ENCODE measurements at places on chromosomes 11 and 22. TPM values are rescaled to one million over a fixed set of nuclear protein-coding genes. Genes with fewer than 3 reads are reported as not detected.
A peak's percentile ranks its signal among the peaks of the same experiment; 100 is the strongest.

DNA sequence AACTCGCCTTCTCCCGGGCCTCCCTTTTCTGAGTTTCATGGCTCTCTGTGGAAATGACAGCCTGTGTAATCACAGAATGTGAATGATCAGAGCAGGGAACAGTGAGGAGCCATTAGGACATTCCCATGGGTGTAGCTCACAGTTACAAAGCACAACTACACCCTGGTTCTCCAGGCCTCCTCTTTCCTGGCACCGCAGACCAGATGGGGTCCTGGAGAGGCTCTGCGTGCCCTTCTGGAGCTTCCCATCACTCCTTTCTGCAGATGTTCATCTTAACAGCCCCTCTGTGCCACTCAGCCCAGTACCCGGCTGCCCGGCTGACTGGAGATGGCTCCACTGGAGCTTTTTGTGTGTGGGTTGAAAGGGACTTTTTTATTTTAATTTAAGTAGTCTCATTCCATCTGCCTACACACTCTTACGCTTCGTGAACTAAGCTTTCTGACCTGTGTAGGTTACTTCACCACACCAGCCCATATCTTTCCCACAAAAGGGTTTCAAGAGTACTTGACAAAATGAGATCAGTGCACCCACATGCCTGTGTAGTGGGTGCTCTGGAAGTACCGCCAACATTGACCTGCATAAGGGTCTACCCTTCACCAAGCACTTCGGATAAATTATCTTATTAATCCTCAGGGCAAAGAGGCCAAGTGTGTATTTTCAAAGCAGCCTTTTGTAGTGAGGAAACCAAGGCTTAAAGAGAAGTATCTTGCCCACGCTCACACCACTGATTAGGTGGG, 29.8 kb downstream of the SREBF2 start:
- peak overlapping the region; percentile 73 for H3K4me3 ChIP-seq
- peak overlapping the region; percentile 99 for H3K27ac ChIP-seq
- peaks cover 63% of the 10 kb centered on the region for H3K4me1 ChIP-seq
- peak; percentile 73 for DNase-seq
- no peaks in the 10 kb centered on the region for H3K27me3 ChIP-seq

DNA sequence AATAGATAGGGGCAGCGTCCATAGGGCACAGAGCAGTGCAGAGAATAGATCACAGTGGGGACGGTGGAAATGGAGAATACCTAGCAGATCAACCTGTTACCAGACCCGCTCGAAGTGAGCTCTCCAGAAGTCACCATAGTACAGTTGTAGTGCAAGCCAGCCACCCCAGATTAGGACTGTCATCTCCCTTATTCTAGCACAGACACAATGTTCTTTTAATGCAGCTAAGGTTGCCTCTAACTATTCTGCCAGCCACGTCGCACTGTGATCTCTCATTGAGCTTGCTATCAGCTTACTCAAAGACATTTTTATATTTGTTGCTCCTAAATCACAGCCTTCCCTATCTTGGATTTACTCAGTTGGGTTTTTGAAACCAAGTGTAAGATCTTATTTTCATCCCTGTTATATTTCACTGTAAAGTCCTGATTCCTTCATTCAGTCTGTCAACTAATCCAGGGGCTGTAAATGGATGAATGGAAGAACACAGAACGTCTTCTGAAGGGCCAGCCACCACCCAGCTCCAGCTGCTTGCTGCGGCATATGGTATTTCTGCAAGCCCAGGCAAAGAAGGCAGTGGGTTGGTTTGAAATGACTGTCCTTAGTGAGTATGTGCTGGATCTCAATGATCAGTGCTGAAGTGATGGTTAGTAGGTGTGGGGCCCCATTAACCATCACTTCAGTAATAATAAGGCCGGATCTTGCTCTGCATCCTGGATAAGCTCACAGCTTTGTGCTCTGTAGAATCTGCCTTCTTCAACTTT, 3.4 kb downstream of the PARVA start:
- no peak overlapping the region for H3K4me3 ChIP-seq
- H3K36me3 ChIP-seq, result no peaks in the 10 kb centered on the region
- no peak for DNase-seq
- peaks cover 36% of the 10 kb centered on the region for H3K27me3 ChIP-seq
- H3K27ac ChIP-seq, result no peak overlapping the region

DNA sequence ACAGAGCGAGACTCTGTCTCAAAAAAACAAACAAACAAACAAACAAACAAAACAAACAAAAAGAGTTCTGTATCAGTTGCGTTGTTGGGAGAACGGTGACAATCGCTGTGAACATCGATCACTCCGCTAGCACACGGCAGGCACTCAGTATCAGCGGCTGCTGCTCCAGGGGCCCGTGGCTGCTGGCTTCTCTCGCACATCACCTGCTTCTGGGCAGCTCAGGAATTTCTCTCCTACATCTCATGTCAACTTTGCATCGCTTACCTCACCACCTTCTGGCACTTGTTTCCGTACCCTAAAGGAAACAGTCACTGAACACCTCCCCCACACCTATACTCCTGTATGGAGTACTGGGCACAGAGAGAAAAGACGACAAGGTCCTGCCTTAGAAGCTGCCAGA, 70.3 kb upstream of the WNT7B start:
- no peak overlapping the region for H3K27ac ChIP-seq
- no peak for DNase-seq
- H3K36me3 ChIP-seq, result no peaks in the 10 kb centered on the region
- H3K27me3 ChIP-seq, result no peaks in the 10 kb centered on the region
- H3K4me3 ChIP-seq, result no peak overlapping the region

- no peak overlapping the region for H3K27ac ChIP-seq
- H3K4me3 ChIP-seq, result peak overlapping the region; percentile 87
- no peaks in the 10 kb centered on the region for H3K27me3 ChIP-seq
- H3K4me1 ChIP-seq, result peaks cover 9% of the 10 kb centered on the region
Measured at GRCh38 chr22:23749841-23750301, 1.0 kb downstream of the ZNF70 start.

GRCh38 chr22:19608003-19608690, 83.9 kb upstream of the CLDN5 start:
- H3K36me3 ChIP-seq, result no peaks in the 10 kb centered on the region
- H3K4me3 ChIP-seq, result no peak overlapping the region
- H3K27ac ChIP-seq, result no peak overlapping the region
- no peaks in the 10 kb centered on the region for H3K27me3 ChIP-seq

DNA sequence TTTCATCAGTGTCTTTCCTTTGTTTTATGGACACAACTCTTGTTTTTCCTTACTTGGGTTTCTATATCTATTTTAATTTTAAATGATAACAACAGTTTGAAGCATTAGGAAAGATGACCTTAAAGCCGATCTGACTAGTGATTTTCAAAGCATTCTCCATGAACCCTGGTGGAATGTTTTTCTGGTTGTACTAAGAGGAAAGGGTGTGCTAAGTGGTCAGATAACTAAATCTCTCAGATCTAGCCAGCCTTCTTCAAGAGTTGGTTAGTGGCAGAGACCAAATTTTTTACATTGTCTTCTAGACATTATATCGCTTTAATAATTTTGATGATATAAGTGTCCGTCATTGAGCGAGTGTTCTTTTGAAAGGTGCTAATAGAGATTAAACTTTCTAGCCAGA, 134.4 kb downstream of the METTL15 start:
- no peaks in the 10 kb centered on the region for H3K27me3 ChIP-seq
- no peak overlapping the region for H3K27ac ChIP-seq
- DNase-seq, result no peak
- no peak overlapping the region for H3K4me3 ChIP-seq
- peaks cover 36% of the 10 kb centered on the region for H3K36me3 ChIP-seq

GRCh38 chr11:113324250-113324649, 9.9 kb downstream of the TTC12 start:
- H3K27ac ChIP-seq, result no peak overlapping the region
- H3K27me3 ChIP-seq, result no peaks in the 10 kb centered on the region
- H3K36me3 ChIP-seq, result peaks cover 20% of the 10 kb centered on the region
- H3K4me1 ChIP-seq, result peaks cover 1% of the 10 kb centered on the region
- no peak overlapping the region for H3K4me3 ChIP-seq
- DNase-seq, result no peak

DNA sequence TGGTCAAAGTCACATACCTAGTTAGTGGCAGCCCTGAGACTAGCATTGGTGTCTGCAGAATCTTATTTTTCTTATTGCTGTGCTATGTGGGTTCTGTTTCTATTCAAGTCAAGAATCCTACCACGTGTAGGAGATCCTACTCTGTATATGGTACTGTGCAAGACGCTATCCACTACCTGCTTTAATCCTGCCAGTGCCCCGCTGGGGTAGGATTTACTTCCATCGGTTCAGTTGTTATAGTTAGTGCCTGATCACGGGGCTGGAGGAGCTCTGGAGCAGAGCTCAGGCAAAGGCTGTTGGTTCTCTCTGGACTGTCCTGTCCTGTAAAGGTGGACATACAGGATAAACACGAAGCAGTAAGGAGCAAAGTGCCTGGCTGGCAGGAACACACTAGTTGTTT, 167.9 kb downstream of the NTM start:
- H3K4me1 ChIP-seq, result no peaks in the 10 kb centered on the region
- no peak overlapping the region for H3K4me3 ChIP-seq
- no peaks in the 10 kb centered on the region for H3K36me3 ChIP-seq
- no peaks in the 10 kb centered on the region for H3K27me3 ChIP-seq
- no peak for DNase-seq
- no peak overlapping the region for H3K27ac ChIP-seq

Gene CYP2D6
- total RNA-seq, result 1.6 TPM

DNA sequence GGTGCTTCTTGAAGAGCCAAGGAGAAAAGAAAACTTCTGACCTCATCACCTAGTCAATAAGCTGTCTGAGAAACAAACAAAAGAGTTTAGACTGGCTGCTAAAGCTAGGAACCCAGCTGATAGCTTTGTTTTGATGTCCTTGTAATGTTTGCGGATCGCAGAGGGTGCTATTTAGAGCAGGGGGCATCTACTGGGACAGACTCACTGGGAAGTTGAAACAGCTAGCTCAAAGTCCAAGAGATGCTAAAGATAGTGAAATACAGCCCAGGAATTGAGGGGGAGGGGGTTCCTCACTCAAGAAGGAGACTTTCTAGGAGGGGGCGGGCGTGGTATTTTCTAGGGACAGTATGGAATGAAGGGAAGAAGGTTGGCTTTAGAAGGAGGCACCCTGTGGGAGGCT, 18.9 kb downstream of the ZBTB16 start:
- no peak for DNase-seq
- H3K36me3 ChIP-seq, result peaks cover 3% of the 10 kb centered on the region
- H3K27ac ChIP-seq, result no peak overlapping the region
- peaks cover 19% of the 10 kb centered on the region for H3K27me3 ChIP-seq
- peaks cover 60% of the 10 kb centered on the region for H3K4me1 ChIP-seq

DNA sequence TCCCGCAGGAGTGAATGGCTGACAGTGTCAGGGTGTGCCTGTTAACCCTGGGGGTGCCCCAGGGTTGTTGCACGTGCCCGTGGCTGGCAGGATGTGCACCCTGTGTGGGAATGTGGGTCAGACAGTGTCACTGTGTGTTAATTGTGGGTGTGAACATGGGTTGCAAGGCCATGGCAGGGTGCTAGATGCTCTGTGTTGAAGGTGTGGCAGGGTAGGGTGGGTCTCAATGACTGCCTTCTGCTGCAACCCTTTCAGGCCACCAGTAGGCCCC, 8.3 kb downstream of the RIN1 start:
- DNase-seq, result no peak
- peaks cover 26% of the 10 kb centered on the region for H3K4me1 ChIP-seq
- H3K4me3 ChIP-seq, result no peak overlapping the region
- peak overlapping the region; percentile 26 for H3K27ac ChIP-seq

Gene LIF
- total RNA-seq, result 282 TPM

DNA sequence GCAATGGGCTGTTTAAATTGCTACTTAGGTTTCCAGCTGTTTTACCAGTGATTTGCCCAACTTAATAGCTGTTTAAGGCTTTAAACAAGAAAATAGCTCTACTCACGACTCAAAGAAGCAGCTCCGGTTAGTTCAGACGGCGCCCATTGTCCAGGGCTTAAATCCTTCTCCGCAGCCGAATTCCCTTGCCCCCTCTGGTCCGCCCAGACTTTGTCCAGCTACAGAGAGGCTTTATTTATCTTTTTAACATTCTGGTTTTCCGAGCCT, 20.9 kb upstream of the SCUBE1 start:
- H3K4me1 ChIP-seq, result no peaks in the 10 kb centered on the region
- no peak overlapping the region for H3K27ac ChIP-seq
- H3K36me3 ChIP-seq, result no peaks in the 10 kb centered on the region
- H3K4me3 ChIP-seq, result no peak overlapping the region

GRCh38 chr22:19772673-19773469, 12.3 kb downstream of the TBX1 start:
- no peak overlapping the region for H3K4me3 ChIP-seq
- no peak for DNase-seq
- peaks cover 74% of the 10 kb centered on the region for H3K27me3 ChIP-seq
- no peak overlapping the region for H3K27ac ChIP-seq
- H3K36me3 ChIP-seq, result no peaks in the 10 kb centered on the region

Gene AQP11
- total RNA-seq, result 0.14 TPM

- H3K36me3 ChIP-seq, result no peaks in the 10 kb centered on the region
- no peaks in the 10 kb centered on the region for H3K27me3 ChIP-seq
- DNase-seq, result no peak
- H3K4me3 ChIP-seq, result no peak overlapping the region
Measured at GRCh38 chr22:20389288-20389687, 4.7 kb upstream of the ZNF74 start.

Gene NLRX1
- 20.7 TPM for total RNA-seq

DNA sequence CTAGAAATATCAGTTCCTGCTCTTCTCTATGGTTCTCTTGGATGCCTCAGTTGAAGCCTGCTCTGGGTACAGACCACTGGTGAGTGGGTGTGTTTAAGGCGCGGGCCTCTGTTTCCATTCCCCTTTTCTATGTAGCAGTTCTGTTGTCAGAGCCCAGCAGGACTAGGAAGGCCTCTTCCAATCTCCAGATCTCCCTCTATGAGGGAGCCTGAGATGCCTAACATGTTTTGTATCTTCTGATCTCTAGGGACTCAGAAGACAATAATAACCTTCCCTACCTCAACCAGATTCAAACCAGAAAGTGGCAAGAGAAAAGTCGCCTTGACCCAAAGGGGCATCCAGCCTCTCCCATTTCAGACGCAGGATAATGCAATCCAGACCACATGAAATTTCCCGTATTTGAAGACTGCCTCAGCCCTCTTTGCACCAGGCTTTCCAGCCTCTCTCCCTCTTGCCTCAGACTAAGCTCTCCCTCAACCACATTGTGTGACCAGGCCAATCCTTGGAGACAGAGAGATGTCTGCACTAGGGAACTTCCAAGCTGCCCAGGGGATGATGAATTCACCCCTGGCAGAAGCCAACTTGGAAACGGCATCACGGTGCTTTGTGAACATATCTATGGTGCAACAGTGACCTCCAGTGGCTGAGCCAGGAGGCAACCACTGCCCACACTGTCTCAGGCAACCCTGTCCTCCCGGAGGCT, 150.1 kb upstream of the UBASH3B start:
- H3K27me3 ChIP-seq, result peaks cover 35% of the 10 kb centered on the region
- H3K4me3 ChIP-seq, result no peak overlapping the region
- no peak overlapping the region for H3K27ac ChIP-seq
- peak; percentile 37 for DNase-seq
- H3K4me1 ChIP-seq, result no peaks in the 10 kb centered on the region

DNA sequence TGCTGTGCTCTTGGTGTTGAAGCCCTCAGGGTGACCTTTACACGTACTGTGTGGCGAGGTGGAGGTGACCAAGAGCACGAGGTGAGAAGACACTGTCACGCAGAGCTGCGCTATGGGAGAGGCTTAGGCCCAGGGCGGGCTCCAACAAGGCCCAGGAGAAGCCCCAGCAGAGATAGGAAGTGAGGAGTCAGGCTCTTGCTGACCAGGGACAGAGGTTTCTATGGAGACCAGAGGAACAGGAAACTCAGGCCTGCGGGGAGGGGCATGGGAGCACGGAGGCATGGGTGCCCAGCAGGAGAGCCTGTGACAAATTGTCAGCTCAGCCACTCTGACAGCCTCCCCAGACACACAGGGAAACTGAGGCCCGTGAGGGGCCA, 15.8 kb downstream of the DGKZ start:
- H3K4me1 ChIP-seq, result peaks cover 48% of the 10 kb centered on the region
- peaks cover 5% of the 10 kb centered on the region for H3K36me3 ChIP-seq
- H3K4me3 ChIP-seq, result no peak overlapping the region
- DNase-seq, result no peak
- peak overlapping the region; percentile 74 for H3K27ac ChIP-seq

Measured in activated naive CD8-positive, alpha-beta T cell treated with anti-CD3 and anti-CD28 coated beads for 36 hours (primary cell).